Large intestine (tissue), 12 donors: ENCODE measurements at places on chromosomes 12 and 14. TPM values are rescaled to one million over a fixed set of nuclear protein-coding genes. Genes with fewer than 3 reads are reported as not detected.

GRCh38 chr14:91405241-91405721, 12.3 kb downstream of the CCDC88C start:
- DNase-seq, result no peak
- H3K27me3 ChIP-seq, result no peaks in the 10 kb centered on the region
- no peak overlapping the region for H3K4me3 ChIP-seq

- H3K36me3 ChIP-seq, result no peaks in the 10 kb centered on the region
- H3K27ac ChIP-seq, result no peak overlapping the region
- no peaks in the 10 kb centered on the region for H3K27me3 ChIP-seq
Measured at GRCh38 chr14:98015921-98016320, 1218.7 kb downstream of the VRK1 start.

GRCh38 chr12:108112832-108113556, 16.1 kb upstream of the WSCD2 start:
- H3K4me1 ChIP-seq, result no peaks in the 10 kb centered on the region
- no peaks in the 10 kb centered on the region for H3K36me3 ChIP-seq
- no peaks in the 10 kb centered on the region for H3K27me3 ChIP-seq
- no peak overlapping the region for H3K4me3 ChIP-seq
- H3K27ac ChIP-seq, result no peak overlapping the region

DNA sequence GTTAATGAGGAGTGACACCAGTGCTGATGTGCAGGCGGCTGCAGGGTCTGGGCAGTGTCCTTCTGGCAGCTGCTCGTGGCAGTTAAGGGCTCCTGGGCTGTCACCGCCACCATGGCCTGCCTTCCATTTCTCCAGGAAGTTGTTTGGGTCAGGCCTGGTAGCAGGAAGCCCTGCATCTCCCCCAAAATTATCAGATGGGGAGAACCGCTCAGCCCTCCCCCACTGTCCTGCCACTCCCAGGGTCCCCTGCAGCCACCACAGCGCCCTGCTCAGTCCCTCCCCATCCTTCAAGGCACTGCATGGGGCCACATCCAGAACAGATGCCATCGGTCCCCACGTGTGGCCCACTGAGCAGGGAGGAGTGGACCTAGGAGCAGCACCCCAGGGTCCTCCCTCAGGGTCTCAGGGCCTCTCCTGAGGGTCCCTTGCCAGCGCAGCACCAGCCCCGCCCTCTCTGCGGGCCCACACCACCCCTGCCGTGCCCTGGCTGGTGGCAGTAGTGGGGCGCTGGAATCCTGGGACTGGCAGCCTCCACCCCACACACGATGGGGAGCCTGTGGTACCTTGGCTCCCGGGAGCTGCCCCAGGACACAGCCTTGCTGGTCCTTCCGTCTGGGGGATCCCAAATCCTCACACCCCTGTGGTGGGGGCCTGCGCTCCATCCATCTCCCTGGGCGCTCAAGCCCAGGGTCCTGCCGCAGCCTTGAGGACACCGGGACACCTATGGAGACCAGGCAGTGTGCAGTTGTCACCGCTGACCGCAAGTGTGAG, 10.3 kb upstream of the AMN start:
- no peaks in the 10 kb centered on the region for H3K27me3 ChIP-seq
- peaks cover 14% of the 10 kb centered on the region for H3K36me3 ChIP-seq
- no peak overlapping the region for H3K27ac ChIP-seq
- no peak overlapping the region for H3K4me3 ChIP-seq
- DNase-seq, result no peak

- no peak for DNase-seq
- no peaks in the 10 kb centered on the region for H3K36me3 ChIP-seq
- no peaks in the 10 kb centered on the region for H3K27me3 ChIP-seq
- H3K4me1 ChIP-seq, result peaks cover 4% of the 10 kb centered on the region
- no peak overlapping the region for H3K4me3 ChIP-seq
Measured at GRCh38 chr12:96237035-96237434, 42.9 kb downstream of the ELK3 start.

- no peak overlapping the region for H3K4me3 ChIP-seq
- no peak overlapping the region for H3K27ac ChIP-seq
- H3K36me3 ChIP-seq, result no peaks in the 10 kb centered on the region
- no peaks in the 10 kb centered on the region for H3K4me1 ChIP-seq
- no peak for DNase-seq
Measured at GRCh38 chr12:71958056-71958455, 19.4 kb downstream of the TPH2 start.

- H3K4me1 ChIP-seq, result no peaks in the 10 kb centered on the region
- no peaks in the 10 kb centered on the region for H3K27me3 ChIP-seq
- no peak overlapping the region for H3K4me3 ChIP-seq
- peaks cover 2% of the 10 kb centered on the region for H3K36me3 ChIP-seq
Measured at GRCh38 chr12:14514154-14514842, 53.4 kb downstream of the PLBD1 start.

SLC17A8 gene
- 1.5 TPM for polyA plus RNA-seq

XPOT gene
- polyA plus RNA-seq, result 27.6 TPM

HVCN1 gene
- 5.5 TPM for polyA plus RNA-seq

AKAP3 gene
- 2.4 TPM for polyA plus RNA-seq

KCNH5 gene
- 0.40 TPM for polyA plus RNA-seq

INHBC gene
- polyA plus RNA-seq, result 0.40 TPM
